Fibroblast of villous mesenchyme (primary cell): ENCODE measurements at places on chromosomes 2 and 18. TPM values are rescaled to one million over a fixed set of nuclear protein-coding genes. Genes with fewer than 3 reads are reported as not detected.

DNA sequence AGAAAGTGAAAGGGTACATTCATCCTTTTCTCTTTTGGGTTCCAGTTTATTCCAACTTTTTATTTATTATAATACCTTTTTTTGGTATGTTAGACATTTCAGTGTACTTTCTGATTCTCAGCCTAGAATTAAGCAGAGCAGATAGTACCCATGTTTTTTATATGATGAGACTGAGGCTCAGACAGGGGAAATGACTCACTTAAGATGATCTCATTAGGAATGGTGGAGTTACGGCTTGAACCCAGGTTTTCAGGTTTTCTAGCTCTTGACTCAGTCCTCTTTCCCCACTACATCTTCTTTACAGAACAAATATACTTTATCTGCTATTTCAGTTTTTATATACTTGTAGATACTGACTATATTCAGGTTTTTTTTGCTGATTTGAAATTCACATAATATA lies 51.7 kb upstream of the OTX1 start:
- DNase-seq, result no peak

DNA sequence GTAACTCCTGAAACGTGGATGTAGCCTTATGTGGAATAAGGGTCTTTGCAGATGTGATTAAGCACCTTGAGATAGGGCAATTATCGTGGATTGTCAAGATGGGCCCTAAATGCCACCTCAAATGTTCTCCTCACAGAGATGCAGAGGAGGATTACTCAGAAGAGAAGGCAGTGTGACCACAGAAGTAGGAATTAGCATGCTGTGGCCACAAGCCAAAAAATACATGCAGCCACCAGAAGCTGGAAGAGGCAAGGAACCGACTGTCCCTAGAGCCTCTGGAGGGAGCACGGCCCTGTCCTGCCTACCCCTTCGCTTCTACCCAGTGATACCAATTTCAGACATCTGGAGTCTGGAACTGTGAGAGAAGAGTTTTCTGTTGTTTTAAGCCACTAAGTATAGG lies 47.3 kb upstream of the MGAT5 start:
- no peak for DNase-seq

GRCh38 chr18:45541421-45541820 lies 73.9 kb upstream of the SLC14A2 start:
- no peak for DNase-seq

GRCh38 chr18:13222856-13223281 lies 4.3 kb downstream of the LDLRAD4 start:
- no peak for DNase-seq

The TIGD1 gene
- total RNA-seq, result 4.2 and 5.2 TPM in 2 replicates

GRCh38 chr2:235909358-235909757 lies 258.8 kb downstream of the GBX2 start:
- peak; percentile 41 for DNase-seq

The RTP5 gene
- not detected in 2 replicates for total RNA-seq

The ALK gene
- not detected in 2 replicates for total RNA-seq

The WDR54 gene
- total RNA-seq, result 28.9 and 43.8 TPM in 2 replicates

GRCh38 chr18:49985236-49985635 lies 171.9 kb upstream of the ACAA2 start:
- no peak for DNase-seq

The YPEL5 gene
- 61.2 and 66.1 TPM in 2 replicates for total RNA-seq

The CAMKMT gene
- total RNA-seq, result 8.7 and 9.9 TPM in 2 replicates

- no peak for DNase-seq
These were observed 49.3 kb downstream of the DNMT3A start for GRCh38 chr2:25292408-25292807.

- DNase-seq, result peak; percentile 75
These were observed 137.7 kb downstream of the PXDN start for GRCh38 chr2:1606421-1607235.

- peak; percentile 38 for DNase-seq
These were observed 4.6 kb downstream of the RND3 start for GRCh38 chr2:150482667-150483400.

GRCh38 chr2:121944072-121944831 lies 188.8 kb downstream of the TSN start:
- DNase-seq, result peak; percentile 68

The SESTD1 gene
- total RNA-seq, result 13.5 and 14.2 TPM in 2 replicates

- DNase-seq, result no peak
These were observed 73.2 kb downstream of the TMEM247 start for GRCh38 chr2:46552528-46552927.

DNA sequence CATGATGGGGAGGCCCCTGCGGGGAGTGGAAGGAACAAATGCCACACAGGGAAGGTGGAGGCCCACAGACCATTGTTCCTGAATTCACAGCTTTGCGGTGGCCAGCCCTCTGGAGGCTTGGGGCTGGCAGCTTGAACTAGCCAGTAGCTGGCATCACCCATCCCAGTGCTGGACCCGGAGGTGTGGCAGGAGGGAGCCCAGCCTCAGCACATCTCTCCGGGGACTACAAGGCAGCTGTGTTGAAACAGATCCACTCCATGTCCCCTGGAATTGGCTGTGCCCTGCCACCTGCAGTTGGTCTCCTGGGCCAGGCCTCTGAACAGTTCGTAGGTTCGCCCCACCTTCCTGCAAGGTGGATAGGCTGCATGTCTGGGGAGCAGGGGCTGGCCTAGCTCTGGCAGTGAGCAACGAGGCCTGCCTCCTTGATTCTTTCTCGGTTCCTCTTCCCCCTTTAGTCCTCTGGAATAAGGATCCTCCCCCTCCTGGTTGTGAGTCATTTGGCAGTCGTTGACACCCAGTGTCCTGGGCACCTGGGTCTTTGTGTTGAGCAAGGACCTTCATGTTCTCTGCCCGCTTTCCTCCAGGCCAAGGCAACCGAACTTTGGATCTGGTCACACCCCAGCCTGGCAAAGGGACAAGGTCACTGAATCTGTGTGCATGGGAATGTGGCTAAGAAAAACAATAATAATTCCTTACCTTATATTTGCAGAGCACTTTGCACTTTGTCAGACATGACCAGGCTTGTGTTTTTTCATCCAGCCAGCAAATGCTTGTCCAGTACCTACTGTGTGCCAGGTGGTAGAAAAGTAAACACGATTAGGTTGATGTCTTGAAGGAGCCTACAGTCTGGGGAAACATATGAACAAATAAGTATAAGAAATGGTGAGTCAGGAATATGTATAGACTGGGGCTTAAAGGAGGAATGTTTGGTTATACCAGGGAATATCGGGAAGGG lies 55.0 kb upstream of the MCFD2 start:
- peak; percentile 67 for DNase-seq
